ENCODE measurements at places on chromosomes 11 and 22.

- no peak for DNase-seq
These were observed 6.5 kb downstream of the ANKRD42 start for GRCh38 chr11:83200035-83200434.

- no peak for DNase-seq
These were observed 15.3 kb downstream of the RCOR2 start for GRCh38 chr11:63901660-63902059.

GRCh38 chr22:46242076-46242475 lies 8.0 kb downstream of the CDPF1 start:
- DNase-seq, result no peak

DNA sequence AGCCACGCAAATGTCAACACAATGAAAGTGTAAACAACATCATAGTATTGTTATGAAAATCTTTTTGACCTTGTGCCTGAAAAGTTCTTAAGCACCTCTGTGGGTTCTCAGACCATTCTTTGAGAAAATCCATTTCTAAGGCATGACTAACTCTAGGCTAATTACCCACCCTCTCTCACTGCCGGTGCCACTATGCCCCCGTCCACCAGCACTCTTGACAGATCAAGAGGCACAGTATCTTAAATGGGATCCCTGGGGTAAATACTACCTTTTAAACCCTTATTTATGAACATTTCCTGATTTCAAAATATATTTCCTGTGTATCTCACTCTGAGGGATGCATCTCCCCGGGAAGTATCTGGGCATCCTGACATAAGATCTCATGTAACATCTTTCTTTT lies 607.5 kb downstream of the METTL15 start:
- DNase-seq, result no peak

DNA sequence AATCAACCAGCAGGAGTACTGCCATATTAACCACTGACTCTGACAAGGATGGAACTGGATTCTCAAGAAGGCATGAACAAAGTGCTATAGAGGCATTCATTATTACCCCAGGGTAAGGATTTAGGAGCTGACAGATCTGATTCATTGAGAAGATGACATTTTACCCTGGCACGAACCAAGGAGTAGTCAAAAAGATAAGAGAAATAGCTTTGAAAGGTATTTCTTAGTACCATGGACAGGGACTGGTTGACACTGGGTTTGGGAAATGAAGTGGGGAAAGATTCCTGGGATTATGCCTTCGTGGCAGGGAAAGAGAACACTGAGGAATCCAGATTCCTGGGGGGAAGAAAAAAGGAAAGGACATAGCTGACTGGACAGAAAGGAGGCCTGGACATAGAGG lies 5.1 kb upstream of the SAAL1 start:
- no peak for DNase-seq

- no peak for DNase-seq
These were observed 3.7 kb downstream of the OMP start for GRCh38 chr11:77106321-77106720.

- DNase-seq, result no peak
These were observed 827 bp downstream of the PHF21B start for GRCh38 chr22:45008751-45009605.

GRCh38 chr11:126918556-126918955 lies 82.0 kb downstream of the KIRREL3 start:
- DNase-seq, result no peak

GRCh38 chr11:121024989-121025388 lies 1.1 kb downstream of the TBCEL start:
- DNase-seq, result no peak

GRCh38 chr22:22769434-22770279 lies 118.0 kb upstream of the IGLL5 start:
- DNase-seq, result no peak

DNA sequence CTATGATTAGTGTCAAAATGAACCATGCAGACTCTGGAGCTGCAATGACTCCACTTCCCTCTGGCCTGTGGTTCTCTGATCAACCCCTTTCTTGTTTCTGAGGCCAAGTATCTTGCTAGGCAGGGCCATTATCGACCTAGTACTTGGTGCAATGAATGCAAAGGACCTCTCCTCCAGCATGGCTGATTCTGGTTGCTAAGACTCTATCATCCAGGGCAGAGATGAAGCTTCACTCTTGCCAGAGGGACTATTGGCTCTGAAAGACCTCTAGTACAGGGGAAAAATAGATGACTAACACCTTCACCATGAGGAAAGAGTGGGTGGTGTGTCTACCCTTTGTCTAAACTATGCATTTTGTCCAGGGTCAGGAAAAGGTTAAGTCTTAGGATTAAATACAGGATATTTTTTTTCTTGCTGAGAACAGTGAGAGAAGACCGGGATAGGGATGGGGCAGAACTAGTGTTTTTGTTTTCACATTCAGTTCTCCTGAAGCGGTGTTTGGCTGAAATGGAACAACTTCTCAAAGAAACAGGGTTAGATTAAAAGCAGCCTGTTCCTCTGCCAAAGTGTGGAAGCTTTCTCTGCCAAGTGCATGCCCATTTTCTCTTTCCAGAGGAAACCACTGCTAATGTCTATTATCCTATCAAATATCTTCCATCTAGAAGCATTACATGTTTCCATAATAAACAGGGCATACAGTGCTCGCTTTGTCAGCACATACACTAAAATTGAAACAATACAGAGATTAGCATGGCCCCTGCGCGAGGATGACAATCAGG lies 5.0 kb upstream of the MTFP1 start:
- DNase-seq, result no peak

GRCh38 chr11:91081440-91082043 lies 858.7 kb upstream of the CHORDC1 start:
- DNase-seq, result no peak

DNA sequence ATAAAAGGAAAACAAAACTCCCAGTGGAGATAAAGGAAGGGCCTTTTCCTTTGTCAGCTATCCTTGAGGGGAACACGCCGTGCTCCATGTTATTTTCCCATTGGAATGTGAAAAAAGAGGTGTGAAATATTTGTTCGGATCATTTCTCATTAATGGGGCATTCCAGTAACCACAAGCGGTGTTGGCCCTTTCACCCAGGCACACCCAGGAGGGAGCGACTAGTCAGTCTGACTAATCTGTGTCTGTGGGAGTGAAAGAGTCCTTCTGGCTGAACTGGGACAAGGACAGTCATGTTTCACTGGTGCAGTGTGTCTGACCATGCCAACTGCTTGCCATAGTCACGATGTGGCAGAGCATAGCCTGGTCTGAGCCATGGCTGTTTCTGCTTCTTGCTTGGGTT lies 13.0 kb upstream of the MYEOV start:
- no peak for DNase-seq

DNA sequence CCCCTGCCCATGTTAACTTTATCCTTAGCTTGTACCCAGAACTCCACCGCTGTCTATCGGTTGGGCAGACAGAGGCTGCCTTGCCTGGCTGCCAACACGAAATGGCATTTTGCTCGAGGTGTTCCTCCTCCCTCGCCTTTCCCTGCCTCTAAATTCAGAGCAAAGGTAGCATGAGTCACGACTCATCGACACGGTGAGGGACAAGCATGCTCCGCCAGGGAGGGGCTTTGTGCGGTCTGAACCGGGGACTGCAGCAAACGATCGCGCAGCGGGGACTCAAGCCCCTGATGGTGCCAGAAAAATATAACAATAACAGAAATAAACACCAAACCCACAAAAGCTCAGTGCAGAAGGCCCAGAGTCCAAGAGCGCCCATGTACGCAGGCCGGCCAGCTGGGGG lies 52.3 kb downstream of the RTL6 start:
- no peak for DNase-seq

- no peak for DNase-seq
These were observed 22.6 kb upstream of the AMPD3 start for GRCh38 chr11:10432493-10432892.

DNA sequence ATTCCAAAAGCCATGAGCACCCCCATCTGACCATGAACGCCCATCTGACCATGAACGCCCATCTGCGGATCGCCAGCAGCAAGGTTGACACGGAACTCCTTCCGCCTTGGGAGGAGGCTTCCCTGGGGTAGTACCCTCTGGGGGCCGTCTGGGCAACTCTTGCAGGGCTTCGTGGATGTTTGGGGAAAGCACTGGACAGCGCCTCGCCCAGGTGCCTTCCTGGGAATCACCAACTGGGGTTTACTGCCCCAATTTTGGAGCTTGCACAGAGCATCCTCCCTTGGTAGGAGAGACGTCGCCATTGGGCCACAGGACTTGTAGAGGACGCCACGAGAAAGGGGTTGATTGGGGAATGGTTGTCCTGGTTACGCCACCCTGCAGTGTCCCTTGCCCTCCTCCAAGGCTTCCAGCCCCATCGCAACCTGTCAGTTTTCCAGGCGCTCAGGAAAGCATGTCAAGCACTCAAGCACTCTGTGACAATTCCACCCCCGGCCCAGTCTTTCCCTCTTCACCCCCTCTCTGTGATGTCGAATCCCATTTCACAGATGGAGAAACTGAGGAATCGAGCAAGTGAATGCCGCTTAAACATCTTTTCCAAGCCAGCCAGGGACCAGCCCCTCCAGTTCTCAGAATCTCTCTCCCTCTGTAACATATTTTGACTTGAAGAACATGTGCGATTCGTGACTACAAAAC lies 914 bp upstream of the PRDM11 start:
- no peak for DNase-seq

DNA sequence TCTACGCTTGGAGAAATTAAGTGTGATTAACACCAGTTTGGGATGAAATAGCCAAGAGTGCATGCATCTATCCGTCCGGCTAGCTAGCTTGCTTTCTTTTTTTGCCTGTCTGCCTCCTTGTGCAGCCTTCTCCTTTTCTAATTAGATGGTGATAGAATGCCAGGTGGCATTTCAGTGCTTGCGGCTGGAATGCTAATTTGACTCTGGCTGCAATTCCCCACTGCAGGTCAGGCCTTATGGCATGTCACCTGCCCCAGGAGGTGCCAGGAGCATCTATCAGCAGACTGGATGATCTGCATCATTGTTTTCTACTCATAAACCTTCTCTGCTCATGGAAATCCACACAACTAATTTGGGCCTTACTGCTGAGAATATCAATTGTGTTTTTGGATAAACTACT lies 51.1 kb upstream of the CABP7 start:
- DNase-seq, result no peak

DNA sequence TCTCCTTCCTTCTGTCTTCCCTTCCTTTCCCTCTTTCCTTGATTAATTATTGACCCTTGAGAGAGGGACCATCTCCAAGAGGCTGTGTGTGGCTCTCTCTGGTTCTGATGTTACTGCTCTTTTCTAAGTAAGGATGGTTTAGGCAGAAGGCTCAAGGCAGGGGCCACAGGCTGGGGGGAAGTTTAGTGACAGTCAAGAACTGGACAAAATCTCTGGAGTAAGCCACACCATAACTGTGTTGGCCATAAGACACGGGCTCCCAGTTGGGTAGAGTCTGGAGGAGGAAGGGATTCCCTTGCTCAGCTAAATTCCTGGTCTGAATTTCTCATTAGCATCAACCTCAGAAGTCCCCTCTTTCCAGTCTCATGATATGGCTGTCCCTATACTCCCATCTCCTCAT lies 74.7 kb downstream of the BUD13 start:
- DNase-seq, result no peak

DNA sequence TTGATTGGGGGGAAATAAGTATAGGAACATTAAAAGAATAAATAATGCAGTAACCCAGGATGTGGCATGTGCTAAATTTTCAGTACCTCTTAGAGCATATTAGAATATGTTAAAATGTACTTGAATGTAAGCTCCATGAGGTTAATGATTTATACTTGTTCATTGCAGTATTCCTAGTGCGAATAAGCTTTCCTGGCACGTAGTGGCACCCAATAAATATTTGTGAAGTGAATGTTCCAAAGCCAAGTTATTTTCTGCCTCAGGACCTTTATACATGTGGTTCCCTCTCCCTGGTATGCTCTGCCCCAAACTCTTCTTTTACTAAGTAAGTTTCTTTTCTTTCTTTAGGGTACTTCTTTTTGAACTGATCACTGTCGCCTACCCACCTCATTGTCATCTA lies 118.8 kb downstream of the DBX1 start:
- DNase-seq, result no peak

- DNase-seq, result no peak
These were observed 18.7 kb downstream of the MRGPRX4 start for GRCh38 chr11:18191376-18191775.

DNA sequence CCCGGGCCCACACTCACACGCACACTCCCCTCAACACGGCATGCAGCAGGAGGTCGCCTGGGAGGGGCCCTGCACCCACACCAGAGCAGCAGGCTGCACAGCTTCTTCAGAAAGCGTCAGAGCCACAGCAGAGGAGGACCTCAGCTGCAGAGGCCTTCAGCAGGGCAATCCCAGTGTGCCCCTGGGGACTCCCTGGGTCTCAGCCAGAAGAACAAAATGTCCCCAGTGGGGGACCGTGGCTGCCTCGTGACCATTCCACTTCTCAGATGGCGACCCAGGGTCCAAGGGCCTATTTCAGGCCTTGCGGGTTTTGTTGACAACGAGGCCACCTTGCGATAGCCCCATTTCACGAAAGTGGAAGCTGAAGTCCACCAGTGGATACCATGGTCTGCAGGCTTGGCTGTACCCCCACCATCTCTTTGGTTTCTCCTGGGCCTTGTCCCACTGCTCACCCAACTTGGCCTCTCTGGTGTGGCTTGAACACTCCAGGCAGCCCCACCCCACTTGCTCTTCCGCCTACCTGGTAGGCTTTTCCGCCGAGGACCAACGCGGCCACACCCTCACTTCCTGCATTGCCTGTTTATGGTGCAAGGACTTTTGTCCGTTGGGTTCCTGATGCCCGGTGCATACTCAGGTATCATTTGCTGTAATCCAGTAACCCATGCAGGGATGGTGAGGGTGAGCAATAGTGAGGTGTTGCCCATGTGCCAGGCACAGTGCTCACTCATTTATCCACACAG lies 38.1 kb downstream of the MB start:
- no peak for DNase-seq

DNA sequence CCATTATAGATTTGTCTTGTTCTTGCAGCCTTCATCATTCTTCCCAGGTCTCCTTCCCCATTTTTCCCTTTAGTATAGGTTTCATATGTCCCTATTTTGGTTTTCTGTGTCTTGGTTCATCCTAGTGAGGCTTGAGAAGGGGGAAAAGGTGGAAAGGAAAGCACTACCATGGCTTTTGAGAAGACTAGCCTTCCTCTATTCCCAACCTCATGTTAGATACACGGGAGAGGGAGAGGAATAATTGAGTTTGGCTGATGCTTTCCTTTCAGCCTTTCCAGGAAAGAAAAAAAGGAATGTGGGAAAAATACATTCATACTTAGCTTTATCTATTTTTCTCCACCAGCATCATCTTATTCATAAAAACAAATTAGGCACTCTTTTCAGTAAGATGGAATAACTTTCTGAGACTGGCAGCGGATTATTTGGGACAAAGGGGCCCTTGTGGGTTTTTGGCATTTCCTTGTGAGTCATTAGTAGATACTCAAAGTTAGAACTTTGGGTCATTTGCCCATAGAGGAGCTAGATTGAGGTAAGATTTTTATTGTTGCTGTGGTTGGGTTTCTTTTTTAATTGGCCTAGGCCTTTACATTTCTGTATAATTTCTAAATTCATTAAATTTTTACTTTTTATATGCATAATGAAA lies 23.8 kb downstream of the CAPRIN1 start:
- no peak for DNase-seq
